Smooth muscle cell of the pulmonary artery (primary cell): ENCODE measurements at places on chromosomes 3 and 15. TPM values are rescaled to one million over a fixed set of nuclear protein-coding genes. Genes with fewer than 3 reads are reported as not detected.

MED12L gene
- total RNA-seq: 0.17 and 1.0 TPM in 2 replicates

LARP6 gene
- 51.3 and 52.6 TPM in 2 replicates for total RNA-seq

TRPM1 gene
- not detected in 2 replicates for total RNA-seq

LDHAL6B gene
- not detected in 2 replicates for total RNA-seq

PRICKLE2 gene
- 31.0 and 35.4 TPM in 2 replicates for total RNA-seq

LINGO1 gene
- total RNA-seq: 0.13 and 0.33 TPM in 2 replicates

THUMPD3 gene
- total RNA-seq: 50.3 and 57.5 TPM in 2 replicates

MOBP gene
- not detected in 2 replicates for total RNA-seq

STRC gene
- total RNA-seq: 0.17 TPM in 1 of 2 replicates, not detected in the other

FOXB1 gene
- not detected in 2 replicates for total RNA-seq

TICRR gene
- 1.7 and 2.7 TPM in 2 replicates for total RNA-seq

INSYN1 gene
- total RNA-seq: 1.3 and 3.3 TPM in 2 replicates

RBPMS2 gene
- 0.07 TPM in 1 of 2 replicates, not detected in the other for total RNA-seq

ACKR2 gene
- total RNA-seq: 0.20 and 0.40 TPM in 2 replicates

AQR gene
- 19.9 and 22.1 TPM in 2 replicates for total RNA-seq
